ENCODE measurements at places on chromosomes 6 and 20. TPM values are rescaled to one million over a fixed set of nuclear protein-coding genes. Genes with fewer than 3 reads are reported as not detected.
A peak's percentile ranks its signal among the peaks of the same experiment; 100 is the strongest.

The PMEPA1 gene
- total RNA-seq = 18.8 TPM

The LAMA2 gene
- total RNA-seq = 2.3 TPM

The SLC2A10 gene
- total RNA-seq = 12.4 TPM

The PLAGL2 gene
- total RNA-seq = 33.0 TPM

- DNase-seq = peak; percentile 79
- H3K4me3 ChIP-seq = no peak overlapping the region
- peaks cover 20% of the 10 kb centered on the region for H3K27me3 ChIP-seq
- H3K27ac ChIP-seq = no peak overlapping the region
- peaks cover 4% of the 10 kb centered on the region for H3K4me1 ChIP-seq
- peaks cover 18% of the 10 kb centered on the region for H3K36me3 ChIP-seq
These were observed 1.3 kb upstream of the TAPBP start for GRCh38 chr6:33314943-33315792.

- no peak for DNase-seq
- no peak overlapping the region for H3K4me3 ChIP-seq
- no peaks in the 10 kb centered on the region for H3K27me3 ChIP-seq
- H3K36me3 ChIP-seq = no peaks in the 10 kb centered on the region
- no peak overlapping the region for H3K27ac ChIP-seq
- H3K4me1 ChIP-seq = no peaks in the 10 kb centered on the region
These were observed 46.1 kb downstream of the PRKN start for GRCh38 chr6:162681447-162681846.

- DNase-seq = no peak
- H3K4me1 ChIP-seq = no peaks in the 10 kb centered on the region
- H3K4me3 ChIP-seq = no peak overlapping the region
- H3K27ac ChIP-seq = no peak overlapping the region
- H3K27me3 ChIP-seq = no peaks in the 10 kb centered on the region
These were observed 12.9 kb downstream of the SGK2 start for GRCh38 chr20:43571771-43572170.
